ENCODE measurements at places on chromosomes 12 and 14. TPM values are rescaled to one million over a fixed set of nuclear protein-coding genes. Genes with fewer than 3 reads are reported as not detected.

DNA sequence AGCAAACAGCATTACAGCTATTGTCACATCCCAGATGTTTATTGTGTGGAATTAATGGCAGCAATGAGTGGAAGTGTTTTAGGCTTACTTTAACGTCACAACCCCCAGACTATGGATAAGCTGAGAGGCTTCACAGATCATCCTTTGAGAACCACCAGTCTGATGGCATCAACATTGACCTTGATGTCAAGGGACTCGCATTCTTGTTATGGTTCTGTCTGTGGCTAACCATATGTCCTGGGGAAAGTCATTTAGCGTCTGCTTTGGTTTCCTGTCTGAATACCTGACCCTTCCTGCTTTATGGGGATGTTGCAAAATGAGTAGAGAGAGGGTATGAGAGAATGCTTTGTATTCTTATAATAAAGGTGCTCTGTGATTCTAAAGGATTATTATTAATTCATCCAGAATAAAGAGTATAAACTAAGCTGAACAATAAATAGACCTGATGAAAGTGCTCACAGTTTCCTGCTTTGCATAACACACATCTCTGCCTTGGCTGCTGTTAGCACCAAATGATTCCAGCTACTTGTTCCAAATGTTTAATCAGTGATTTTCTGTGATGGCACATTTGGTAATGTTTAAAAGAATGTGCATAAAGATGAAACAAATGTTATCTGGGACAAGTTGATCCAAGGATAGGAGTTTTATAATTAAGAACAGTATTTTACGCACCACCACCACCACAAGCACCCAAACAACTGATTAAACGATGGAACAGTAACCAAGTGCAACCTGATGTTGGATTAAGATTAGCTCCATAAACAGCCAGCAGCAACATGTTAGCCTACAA is 116.9 kb upstream of the LRIG3 start:
- DNase-seq = peak; percentile 8

DNA sequence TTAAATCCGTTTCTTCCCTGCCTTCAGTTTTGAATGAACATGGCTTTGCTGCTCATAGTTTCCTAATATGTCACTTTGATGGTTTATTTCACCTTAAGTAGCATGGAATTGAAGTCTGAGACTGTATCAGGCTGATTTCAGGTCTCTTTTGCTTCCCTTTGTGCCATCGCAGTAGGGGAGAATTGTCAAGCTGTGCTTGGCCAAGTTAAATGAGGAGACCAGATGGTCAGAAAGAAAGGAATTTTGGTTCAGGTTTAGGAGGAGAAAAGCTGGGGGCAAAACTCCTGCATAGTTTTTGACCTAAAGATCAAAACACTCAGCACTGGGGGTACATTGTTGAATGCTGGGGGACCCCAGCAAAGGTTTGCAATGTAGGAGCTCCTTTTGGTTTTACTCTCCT is 398.4 kb downstream of the NUAK1 start:
- DNase-seq = no peak

DNA sequence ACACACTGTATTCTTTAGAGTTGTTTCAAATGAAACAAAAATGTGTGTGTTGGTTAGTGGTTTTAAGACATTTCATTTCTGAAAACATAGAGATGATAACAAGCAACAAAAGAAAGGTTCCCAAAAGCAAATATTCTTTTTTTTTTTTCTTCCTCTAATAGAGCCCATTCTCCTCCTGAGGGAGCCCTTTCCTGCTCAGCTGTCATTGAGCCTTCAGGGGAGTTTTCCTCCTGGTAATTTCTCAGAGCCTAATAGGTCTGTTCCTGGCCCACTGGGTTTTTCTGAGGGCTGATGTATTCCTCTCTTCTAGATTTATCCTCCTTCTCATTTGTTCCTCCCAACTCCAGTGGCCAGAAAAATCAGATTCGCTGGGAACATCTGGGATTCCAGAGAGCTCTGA is 654.5 kb downstream of the NOVA1 start:
- DNase-seq = no peak

DNA sequence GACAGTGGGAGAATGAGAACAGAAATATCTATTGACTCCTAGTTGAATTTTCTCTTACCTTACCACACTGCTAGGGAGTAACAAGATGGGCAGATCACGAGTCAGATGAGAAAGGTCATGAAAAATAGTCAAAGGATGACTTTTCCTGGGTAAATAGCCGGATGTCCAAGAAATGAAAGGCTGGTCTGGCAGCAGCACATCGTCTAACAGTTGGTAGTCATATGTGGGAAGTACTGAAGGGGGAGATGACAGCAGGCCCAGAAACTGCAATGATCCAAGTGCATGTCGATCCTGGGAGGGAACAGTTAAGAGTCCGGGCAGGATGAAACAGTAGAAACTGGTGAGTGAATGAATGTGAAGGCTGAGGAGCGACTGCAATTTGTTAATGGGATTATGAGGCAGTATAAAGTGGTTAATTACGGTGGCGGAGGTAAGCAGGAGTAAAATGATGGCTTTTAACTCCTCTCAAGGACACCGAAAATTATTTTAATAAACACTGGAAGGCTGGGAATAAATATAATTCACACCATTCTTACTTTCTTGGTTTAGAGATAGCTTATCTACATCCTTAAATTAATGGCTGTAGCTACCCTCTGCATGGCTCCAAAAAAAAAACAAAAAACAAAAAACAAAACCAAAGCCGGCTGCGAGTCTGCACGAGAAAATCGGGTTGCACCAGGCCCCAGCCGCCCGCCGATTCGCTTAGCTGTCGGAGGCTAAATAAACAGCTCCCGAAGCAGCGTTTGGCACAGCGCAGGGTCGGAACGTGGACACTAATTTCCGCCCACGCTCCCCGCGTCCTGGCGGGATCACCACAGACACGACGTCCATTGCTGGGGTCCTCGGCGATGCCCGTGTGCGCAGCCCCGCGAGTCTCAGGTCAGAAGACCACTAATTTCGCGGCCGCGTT is 1.0 kb upstream of the ERC1 start:
- peak; percentile 79 for DNase-seq

- DNase-seq = no peak
These were observed 15.7 kb downstream of the PTGER2 start for GRCh38 chr14:52329678-52330369.

- no peak for DNase-seq
These were observed 13.2 kb downstream of the KCNH5 start for GRCh38 chr14:63032076-63032475.

DNA sequence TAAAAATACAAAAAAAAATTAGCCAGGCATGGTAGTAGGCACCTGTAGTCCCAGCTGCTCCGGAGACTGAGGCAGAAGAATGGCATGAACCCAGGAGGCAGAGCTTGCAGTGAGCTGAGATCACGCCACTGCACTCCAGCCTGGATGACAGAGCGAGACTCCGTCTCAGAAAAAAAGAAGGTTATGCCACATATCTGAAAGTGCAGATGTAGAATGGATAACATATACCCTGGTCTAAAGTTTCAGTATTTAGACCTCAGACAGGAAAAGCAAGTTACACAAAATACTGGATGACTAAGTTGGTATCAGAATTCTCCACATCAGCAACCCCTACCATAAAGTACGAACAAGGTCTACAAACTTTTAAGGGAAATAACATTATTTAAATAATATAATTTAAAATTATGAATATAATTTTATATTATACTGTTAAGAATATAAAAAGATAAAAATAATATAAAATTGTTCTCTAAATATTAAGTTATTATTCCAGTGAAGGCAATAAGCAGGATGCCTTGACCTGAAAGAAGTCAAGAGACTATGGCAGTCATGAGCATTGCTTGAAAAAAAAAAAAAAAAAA is 169.9 kb downstream of the CRADD start:
- no peak for DNase-seq

- DNase-seq = peak; percentile 38
These were observed 89.6 kb downstream of the TTC7B start for GRCh38 chr14:90726656-90727055.

DNA sequence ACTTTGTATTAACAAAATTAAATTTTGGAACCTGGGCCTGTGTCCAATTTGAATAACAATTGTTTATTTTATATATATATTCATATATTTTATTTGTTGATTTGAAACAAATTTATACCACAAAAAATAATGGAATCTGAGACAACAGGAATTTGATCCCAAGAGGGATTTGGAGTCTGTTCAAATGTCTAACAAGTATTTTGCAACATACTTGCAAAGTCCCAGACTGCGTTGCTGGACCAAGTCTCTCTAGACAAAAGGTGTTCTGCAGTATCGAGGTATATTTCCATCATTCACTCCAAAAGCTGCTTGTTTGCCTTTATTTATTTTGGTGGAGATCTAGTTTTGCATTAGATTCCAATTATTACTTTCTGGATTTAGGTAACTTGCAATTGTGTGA is 68.7 kb upstream of the PTPRR start:
- no peak for DNase-seq

DNA sequence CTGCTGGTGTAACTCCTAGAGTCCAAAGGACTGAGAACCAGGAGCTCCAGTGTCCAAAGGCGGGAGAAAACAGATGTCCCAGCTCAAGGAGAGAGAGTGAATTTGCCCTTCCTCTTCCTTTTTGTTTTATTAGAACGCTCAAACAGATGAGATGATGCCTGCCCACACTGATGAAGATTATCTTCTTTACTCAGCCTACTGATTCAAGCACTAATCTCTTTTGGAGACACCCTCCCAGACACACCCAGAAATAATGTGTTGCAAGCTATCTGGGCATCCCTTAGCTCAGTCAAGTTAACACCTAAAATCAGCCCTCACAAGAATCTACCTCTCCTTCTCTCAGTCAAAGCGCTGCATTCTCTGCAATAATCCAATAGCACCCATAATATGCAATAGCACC is 78.2 kb upstream of the BCL2L14 start:
- no peak for DNase-seq

DNA sequence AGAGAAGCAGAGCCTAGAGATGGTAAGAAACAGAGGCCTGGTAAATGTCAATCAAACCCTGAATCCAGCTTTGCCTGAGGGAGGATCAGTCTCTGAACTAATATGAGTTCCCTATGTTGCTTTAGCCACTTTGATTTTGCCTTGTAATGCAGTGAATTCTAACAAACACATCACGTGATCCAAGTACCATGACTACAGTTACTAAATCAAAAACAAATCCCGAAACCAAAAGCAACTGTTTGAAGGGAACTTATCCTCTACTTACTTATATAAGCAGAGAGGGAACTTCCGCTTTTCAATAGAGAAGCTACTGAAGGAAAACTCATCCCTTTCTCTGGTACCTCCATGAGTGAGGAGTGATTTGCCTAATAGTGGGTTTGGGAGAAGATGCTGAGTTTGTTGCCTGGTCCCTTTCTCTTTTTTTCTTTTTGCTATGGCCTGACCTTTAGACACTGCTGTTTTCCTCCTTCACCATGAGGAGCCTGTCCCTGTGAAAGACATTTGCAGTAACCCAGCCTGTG is 7.7 kb upstream of the PPTC7 start:
- DNase-seq = no peak

GRCh38 chr12:16349131-16349460 is 1.7 kb downstream of the MGST1 start:
- peak; percentile 76 for DNase-seq

DNA sequence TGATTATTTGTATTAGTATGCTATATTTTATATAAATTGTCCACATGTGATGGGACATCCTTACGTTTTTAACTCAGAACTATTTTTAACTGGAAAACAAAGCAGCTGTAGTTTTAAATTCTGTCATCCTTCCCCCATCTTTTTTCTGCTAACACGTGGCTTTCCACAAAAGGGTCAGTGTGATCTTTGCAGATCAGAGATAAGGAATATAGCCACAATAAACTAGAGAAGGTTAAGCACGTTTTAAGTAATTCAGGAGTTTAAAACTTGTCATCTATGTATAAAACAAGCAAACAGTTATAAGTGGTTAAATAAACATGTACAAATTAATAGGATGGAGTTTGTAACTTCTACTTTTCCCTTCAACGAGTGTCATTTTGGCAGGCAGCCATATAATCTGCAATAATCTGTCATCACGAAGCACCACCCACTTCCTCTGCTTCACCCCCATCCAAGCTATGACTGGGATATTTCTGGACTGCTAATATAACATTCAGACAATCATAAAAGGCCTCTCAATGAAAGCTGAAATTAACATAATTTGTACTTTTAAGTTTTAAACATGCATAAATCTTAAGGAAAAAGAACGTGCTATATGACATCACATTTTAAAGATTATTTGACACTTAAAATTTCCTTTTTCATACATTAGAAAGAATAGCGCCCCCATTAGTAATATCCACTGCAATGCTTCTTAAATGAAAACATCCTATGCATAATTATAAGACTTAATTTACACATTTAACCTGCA is 15.3 kb downstream of the TAOK3 start:
- peak; percentile 24 for DNase-seq

- peak; percentile 34 for DNase-seq
These were observed 811 bp downstream of the TMCC3 start for GRCh38 chr12:94649349-94650142.

- no peak for DNase-seq
These were observed 1.7 kb downstream of the YY1 start for GRCh38 chr14:100240668-100241032.

DNA sequence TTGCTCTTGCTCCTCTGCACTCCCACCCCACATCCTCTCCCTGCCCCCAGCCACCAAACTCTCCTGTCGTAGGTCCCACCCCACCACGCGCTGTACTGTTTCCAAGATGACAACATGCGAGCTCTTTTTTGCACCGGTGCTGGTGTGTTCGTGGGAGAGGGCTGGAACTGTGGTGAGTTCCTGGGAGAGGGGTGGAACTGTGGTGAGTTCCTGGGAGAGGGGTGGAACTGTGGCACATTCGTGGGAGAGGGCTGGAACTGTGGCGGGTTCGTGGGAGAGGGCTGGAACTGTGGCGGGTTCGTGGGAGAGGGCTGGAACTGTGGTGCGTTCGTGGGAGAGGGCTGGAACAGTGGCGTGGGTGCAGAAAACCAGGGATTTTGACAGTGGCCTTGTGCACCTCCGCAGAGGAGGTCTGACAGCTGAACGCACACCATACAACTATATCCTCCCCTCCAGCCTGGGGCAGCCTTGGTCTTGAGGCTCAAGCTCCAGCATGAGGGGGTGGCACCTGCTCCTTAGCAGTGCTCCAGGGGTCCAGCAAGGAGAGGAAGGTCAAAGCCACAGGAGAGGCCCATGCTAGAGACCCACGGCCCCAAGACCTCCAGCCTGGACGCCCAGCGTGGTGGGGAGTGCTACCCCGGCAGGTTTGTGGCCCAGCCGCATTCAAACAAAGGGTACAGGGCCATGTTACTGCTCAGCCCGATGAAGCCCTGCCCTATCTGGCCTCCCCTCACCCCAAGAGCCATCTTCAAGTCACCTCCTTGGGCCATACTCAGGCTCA is 50.1 kb downstream of the ACTN1 start:
- no peak for DNase-seq

- DNase-seq = no peak
These were observed 214.0 kb upstream of the RTL1 start for GRCh38 chr14:101117543-101117942.

- DNase-seq = no peak
These were observed 153.6 kb upstream of the PLEKHA5 start for GRCh38 chr12:18975933-18976332.

FAR2 gene
- total RNA-seq = 1.0 TPM

TAS2R20 gene
- 7.5 TPM for total RNA-seq

AMHR2 gene
- 10.6 TPM for total RNA-seq

APOF gene
- total RNA-seq = not detected

TNS2 gene
- total RNA-seq = 75.5 TPM

NEUROD4 gene
- not detected for total RNA-seq

AHNAK2 gene
- total RNA-seq = 5.2 TPM

KRT72 gene
- total RNA-seq = not detected

KRT75 gene
- not detected for total RNA-seq

COX8C gene
- not detected for total RNA-seq

TSPAN19 gene
- total RNA-seq = not detected

KHNYN gene
- 43.8 TPM for total RNA-seq
